ENCODE measurements at places on chromosomes 7 and 10.

DNA sequence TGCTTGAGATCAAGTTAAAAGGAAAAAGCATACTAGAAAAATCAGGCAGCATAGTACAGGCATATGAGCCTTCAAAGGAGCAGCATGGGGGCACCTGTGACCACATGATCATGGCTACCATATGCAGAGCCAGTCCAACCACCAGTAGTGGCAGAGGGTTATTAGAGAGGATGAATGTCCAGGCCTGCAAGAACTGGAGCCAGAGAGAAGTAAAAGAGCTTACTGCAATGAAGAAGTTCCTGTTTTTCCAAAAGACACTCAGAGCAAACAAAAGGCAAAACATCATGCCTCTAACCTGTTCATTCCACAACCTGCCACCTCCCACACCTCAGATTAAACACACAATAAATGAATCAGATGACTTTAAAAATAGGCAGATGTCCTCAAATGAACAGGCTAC is 99.6 kb upstream of the NAMPT start:
- DNase-seq: no peak

GRCh38 chr7:5216931-5217330 is 26.9 kb downstream of the WIPI2 start:
- DNase-seq: no peak

- no peak for DNase-seq
These were observed 155.4 kb downstream of the CELF2 start for GRCh38 chr10:11173042-11173441.

GRCh38 chr7:45225311-45225947 is 67.8 kb downstream of the RAMP3 start:
- no peak for DNase-seq

GRCh38 chr10:14880229-14880628 is 1.6 kb downstream of the SUV39H2 start:
- DNase-seq: no peak

DNA sequence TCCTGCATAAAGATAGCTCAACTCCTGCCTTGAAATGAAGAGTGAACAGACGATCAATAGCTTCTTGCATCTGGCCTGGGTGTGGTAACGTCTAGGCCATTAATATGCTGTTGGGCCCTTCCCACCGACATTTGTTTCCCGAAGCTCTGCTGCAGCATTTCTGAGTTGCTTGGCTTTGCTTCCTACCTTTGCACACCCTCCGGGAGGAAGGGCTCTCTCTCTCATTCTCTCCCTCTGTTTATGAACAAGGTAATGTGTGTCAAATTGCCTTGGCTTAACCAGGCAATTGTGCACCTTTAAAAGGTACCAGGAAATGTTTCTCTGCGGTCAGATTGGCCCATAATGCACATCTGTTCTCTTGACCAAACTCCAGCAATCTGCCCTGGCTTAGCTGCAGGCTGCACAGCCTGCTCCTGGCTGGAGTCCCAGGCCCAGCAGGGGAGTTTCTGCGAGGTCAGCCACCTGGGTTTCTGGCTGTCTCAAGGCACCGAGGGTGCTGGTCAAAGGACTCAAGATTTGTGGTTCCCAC is 223.7 kb downstream of the SNX10 start:
- DNase-seq: no peak

GRCh38 chr7:131238347-131238931 is 89.2 kb upstream of the MKLN1 start:
- peak; percentile 86 for DNase-seq

DNA sequence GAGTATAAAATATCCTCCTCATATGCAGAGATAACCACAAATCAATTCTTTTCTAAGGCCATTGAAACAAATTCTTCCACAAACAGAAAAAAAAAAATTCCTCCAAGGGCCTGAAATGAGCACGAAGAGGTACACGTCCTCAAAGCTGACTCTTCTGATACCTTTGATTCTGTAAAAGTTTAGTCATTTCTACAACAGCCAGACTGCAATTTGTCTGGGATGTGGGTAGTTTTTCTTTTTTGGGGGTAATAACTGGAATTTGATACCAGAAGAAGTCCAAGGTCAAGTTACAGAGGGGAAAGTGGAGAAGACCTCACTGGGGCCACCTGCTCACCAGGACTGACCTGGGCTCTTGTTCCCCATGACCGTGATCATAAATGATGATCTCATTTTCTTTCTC is 121.8 kb downstream of the AOAH start:
- no peak for DNase-seq
